ENCODE measurements at places on chromosomes 7 and 10.

DNA sequence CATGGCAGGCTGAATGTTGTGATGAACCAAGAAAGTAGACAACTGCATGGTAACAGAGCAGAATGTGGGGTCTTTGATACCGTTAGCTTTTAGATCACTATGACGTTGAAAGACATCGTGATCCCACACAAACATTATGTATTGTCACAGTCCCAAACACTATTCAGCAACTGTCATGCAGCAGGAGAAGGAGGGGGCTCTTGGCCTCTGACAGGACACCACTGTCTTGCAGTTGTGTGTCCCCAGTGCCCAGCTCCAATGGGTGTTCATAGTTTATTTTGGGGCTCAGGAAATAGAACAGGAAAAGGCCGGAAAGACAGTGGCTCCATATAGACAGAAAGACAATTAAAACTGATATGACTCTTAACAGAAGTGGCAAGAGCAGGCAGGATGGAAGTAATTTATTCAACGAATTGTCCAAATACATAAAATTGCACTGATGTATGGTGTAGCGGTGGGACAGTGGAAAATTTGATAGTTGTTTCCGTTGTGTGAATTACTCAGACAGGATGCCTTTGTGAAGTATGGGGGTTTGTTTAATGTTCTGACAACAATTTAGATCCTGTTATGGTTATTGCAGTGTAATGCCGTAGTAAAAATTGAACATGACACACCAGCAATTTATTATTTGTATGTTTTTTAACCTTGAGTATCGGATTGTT is 292.0 kb downstream of the LRMDA start:
- no peak for DNase-seq

DNA sequence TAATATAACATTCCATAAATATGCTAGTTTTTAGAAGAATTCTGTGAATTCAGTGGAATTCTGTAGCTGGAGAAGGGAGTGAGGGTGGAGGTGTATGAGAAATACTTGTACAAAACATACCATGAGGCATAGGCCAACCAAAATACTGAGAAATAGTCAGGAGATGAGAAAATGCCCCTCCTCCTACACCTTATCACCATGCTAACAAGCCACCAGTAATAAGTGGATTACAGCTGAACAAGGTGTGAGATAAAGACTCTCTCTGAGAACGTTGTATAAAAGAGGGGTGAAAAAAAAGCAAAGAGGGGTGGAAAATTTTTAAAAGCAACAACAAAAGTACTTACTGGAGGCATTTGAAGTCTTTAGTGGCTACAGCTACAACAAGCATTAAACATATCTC is 90.4 kb upstream of the IGFBP3 start:
- DNase-seq = no peak

- no peak for DNase-seq
These were observed 46.1 kb downstream of the AP3M1 start for GRCh38 chr10:74104480-74104879.

- peak; percentile 70 for DNase-seq
These were observed 1.2 kb upstream of the PGAM2 start for GRCh38 chr7:44066494-44067063.

GRCh38 chr7:151699147-151699927 is 177.6 kb downstream of the PRKAG2 start:
- no peak for DNase-seq

DNA sequence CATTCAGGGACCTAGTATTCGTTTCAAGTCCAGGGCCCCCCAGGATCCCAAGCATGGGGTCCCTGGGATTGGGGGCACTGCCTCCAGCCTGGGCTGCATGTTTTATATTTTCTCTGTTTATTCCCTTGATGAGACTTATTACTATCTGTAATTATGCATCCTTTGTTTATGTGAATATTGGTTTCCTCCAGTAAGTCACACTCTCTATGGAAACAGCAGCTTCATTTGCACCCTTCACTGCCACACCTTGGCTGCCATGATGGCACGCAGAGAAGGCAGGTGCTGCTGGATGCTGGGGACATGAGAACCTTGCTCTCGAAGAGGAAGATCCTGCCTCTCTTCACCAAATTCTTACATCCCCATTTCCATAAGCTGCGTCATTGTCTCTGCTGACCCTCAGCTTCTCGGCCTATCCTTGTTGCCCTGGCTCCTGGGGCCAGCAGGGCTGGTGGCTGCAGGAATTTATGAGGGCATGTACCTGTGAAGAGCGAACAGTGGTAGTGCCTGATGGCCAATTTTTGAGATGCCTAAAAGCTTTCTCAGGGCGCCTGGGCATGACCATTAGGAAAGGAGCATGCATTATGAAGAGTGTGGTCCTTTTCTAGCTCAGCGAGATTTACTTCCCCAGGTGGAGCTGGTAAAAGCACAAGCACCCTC is 479.3 kb upstream of the KLF6 start:
- DNase-seq = no peak

DNA sequence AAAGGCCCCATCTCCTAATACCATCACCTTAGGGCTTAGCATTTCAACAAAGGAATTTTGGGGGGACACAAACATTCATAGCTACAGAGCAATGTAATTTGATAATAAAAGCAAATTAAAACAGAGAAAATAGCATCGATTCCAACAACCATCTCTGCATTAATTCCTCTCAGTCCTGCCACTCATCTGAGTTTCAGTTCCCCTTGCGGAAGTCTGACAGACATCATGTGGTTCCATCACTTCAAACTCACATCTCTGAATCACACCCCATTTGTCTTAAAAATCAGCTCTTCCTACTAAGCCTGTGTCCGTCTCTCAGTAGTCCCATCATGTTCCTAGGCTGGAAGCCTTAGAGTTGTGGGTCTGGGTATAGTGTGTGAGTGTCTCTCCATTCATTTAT is 3.6 kb downstream of the ADCK2 start:
- no peak for DNase-seq

DNA sequence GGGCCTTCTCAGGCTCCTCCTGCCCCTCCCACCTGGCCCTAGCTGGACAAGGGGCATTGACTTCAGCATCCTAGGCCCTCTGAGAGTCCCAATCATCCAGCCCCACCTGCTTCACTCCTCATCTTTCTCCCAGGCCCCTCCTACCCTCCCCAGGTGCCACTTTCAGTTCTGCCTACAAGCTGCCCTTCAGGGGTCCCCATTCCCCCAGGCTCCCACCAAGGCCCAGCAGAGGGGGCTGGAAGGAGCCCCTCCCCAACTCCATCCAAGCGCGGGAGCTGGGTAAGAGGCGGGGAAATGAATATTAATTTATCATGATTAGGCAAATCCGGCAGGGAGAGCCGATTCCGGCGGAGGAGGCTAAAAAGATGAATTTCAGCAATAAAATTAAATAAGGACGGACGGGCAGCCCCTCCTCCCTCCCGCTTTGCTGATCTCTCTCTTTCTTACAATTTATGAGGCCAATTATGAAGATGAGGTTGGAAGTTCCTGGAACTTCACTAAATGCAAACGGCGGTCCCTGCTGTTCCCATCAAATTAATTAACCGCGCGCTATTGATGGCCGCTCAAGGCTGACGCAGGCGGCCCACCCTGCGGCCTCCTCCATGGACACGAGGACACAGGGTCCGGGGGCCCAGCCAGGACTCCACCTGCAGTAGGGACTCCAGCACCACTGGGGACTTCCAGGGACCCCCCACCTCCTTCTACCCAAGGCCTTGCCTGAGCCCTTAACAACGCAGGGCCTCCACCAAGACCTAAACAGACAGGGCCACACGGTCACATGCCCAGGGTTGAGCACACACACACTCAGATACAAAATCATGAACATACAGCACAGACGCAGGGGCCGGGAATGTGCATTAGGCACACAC is 13.9 kb downstream of the POLL start:
- DNase-seq = no peak

- DNase-seq = no peak
These were observed 121.2 kb downstream of the SLC25A13 start for GRCh38 chr7:96200740-96201139.

DNA sequence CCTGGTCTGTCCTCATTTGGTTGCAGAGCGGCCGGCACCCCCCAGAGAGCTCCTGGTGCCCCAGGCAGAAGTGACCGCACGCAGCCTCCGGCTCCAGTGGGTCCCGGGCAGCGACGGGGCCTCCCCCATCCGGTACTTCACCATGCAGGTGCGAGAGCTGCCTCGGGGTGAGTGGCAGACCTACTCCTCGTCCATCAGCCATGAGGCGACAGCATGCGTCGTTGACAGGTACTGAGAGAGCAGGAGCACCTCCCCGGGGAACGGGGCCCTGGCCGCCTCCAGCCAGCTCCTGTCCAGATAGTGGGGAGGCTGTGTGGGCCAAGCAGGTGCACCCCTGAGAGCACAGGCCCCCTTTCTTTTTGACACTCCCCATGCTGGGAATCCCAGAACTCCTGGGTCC is 532.9 kb upstream of the FOXK1 start:
- no peak for DNase-seq

DNA sequence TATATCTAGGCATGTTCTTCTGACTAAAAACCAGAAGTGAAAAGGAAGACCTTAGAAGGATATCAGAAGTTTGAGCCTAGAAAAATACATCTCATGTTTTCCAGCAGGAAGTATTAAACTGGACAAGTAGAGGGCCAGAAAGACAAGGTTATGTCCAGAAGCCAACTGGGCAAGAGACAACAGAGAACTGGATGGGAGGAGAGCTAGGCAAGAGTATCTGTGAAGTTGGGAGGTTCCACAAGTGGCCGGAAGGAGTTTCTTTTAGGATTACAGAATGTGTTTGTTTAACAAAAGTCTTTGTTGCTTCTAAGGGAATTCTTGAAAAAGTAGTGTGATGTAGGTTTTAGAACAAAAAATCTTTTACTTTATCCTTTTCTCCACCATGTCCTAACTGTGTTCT is 86.4 kb downstream of the CYP26A1 start:
- DNase-seq = no peak

DNA sequence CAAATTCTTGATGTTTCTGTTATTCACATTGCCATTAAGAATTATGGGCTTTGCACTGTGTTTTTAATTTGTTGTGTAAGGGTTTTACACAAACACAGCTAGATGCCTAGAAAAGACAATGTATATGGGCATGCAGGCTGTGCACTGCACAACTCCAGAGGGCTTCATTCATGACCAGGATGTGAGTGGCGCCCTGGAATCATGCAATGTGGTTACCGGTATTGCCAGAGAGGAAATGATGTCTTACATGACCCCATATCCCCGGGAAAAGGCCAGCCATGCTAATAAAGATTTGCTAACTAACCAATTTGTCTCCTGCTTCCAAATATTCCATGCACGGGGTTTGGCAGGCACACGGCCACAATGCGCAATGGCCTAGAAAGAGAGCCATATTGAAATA is 16.9 kb downstream of the KCNMA1 start:
- DNase-seq = no peak

DNA sequence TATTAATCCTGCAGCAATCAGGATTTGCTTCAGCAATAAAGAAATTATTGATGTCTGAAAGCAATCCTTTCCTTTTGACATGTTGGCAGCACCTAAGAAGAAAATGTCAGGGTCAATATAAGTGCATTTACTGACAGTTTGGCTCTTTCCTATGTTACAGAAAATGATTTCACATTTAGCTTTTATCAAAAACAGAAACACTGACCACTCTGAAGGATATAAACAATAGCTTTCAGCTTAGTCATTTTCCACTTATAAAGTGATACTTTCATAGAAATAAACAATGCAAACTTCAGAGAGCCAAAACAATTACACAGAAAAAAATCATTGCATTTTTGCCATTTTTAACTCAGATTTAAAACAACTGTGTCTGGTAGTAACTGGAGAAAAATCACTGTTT is 325.6 kb upstream of the KAT6B start:
- DNase-seq = no peak

GRCh38 chr7:117110480-117111315 is 157.4 kb downstream of the ST7 start:
- peak; percentile 68 for DNase-seq

GRCh38 chr10:44788147-44789129 is 122.7 kb upstream of the TMEM72 start:
- no peak for DNase-seq

DNA sequence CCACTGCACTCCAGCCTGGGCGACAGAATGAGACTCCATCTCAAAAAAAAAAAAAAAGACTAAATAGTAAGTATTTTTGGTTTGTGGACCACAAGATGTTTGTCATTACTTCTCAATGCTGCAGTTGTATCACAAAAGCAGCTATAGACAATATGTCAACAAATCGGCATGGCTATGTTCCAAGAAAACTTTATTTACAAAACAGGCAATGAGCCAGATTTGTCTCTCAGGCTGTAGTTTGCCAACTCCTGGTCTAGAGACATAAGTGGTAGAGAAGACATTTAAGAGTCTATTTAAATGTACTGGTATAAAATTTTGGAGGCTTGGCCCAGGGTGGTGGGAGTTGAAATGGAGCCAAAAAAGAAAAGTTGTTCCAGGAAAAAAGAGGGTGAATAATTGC is 185.8 kb downstream of the SORCS1 start:
- no peak for DNase-seq

- peak; percentile 30 for DNase-seq
These were observed 4.2 kb upstream of the NANOS1 start for GRCh38 chr10:119025336-119025735.

- DNase-seq = no peak
These were observed 677 bp downstream of the SKAP2 start for GRCh38 chr7:26863518-26864308.

DNA sequence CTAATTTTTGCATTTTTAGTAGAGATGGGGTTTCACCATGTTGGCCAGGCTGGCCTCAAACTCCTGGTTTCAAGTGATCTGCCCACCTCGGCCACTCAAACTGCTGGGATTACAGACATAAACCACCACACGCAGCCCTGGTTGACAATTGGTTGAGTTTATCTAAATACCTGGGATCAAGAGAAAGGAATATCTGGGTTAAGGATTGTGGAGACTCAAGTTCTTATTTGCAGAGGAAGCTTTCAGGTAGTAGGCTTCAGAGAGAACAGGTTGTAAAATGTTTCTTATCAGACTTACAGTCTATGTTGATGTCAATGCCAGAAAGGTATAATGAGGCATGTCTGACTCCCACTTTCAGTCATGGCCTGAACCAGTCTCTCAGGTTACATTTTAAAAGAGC is 5.9 kb upstream of the TMEM254 start:
- no peak for DNase-seq
